ENCODE measurements at places on chromosomes 2 and 18.

DNA sequence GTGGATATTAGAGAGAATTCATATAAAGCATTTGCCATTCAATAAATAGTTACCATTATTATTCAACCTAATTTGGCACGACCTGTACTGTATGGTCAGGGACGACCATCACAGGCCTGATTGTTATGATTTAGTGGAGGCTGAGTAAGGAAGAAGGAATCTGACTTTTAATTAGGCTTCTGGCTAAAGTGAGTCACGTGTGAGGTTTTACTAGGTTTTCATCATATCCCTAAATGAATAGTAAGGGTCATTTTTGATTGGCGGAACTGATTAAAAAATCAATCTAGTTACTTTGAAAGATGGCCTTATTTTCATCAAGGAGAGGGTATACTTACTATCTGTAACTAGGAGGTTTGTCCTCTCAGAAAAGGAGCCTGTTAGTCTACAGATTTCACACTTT lies 143.4 kb downstream of the ADCYAP1 start:
- no peak for DNase-seq

- DNase-seq, result no peak
Observed at GRCh38 chr2:160418853-160419252, 74.8 kb downstream of the RBMS1 start.

DNA sequence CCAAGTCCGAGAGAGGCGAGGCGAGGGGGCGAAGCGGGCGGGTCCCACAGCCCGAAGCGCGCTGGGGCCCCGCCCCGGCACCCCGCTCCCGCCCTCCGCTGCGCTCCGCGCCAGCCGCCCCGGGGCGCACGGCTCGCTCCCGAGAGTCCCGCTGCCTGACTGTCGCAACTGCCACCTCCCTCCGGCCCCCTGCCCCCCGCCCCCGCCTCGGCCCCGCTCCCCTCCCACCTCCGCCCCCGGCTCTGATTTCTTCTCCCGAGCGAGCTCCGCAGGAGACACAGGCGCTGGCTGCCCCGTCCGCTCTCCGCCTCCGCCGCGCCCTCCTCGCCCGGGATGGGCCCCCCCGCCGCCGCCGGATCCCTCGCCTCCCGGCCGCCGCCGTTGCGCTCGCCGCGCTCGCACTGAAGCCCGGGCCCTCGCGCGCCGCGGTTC lies at the start of gene WNT6:
Gene WNT6, plus strand, starts transcription at position 250 of the 432 bp plus-strand sequence. CDS start 233 bp downstream, outside the sequence.
- no peak for DNase-seq

- DNase-seq, result no peak
Observed at GRCh38 chr2:88810017-88810416, 118.5 kb downstream of the RPIA start.

- no peak for DNase-seq
Observed at GRCh38 chr2:32058130-32058529, 5.2 kb upstream of the SPAST start.

- DNase-seq, result no peak
Observed at GRCh38 chr2:166926657-166927056, 38.4 kb downstream of the XIRP2 start.

DNA sequence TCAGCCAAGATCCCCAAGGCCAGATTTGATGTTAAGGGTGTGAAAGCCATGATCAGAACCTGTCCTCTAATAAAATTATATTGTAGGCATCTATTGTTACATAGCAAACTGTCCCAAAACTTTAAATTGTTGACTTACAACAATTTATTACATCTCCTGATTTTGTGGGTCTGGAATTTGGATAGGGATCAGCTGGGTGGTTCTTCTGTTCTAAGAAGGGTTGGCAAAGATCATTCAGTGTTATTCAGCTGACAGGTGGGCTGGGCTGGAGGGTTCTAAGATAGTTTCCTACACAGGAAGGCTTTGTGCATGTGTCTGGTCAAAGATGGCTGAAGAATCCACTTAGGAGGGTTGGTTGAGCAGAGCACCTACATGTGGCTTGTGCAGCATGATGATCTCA lies 50.0 kb downstream of the SOCS6 start:
- DNase-seq, result no peak

DNA sequence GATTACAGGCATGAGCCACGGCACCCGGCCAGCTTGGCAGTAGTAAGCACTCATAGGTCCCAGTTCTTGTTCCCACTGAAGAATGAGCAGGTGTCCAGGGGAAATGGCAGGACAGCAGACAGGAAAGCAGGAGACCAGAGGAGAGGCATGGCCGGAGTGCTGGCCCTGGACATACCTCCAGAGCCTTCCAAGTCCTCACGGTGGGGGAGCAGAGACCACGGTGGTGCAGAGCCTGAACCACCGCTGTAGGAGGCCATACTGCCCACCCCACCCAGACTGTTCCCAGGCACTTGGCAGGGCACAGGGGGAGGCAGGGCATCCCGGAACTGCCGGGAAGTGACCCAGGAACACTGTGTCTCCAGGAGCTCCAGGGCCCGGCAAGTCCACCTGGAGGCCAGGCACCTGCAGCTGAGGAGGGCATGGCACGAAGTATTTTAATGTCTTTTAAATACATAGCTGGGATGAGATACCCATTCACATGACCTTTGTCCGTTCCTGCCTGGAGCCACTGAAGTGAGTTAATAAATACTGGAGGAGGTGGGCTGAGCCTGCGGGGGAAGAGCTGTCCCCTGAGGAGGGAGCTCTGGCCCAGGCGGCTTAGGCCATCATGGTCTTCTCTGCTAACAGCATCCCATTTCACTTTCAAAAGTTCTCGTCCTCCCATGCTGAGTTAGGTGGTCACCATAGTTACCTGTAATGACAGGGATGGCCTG lies 49.7 kb upstream of the TFCP2L1 start:
- DNase-seq, result no peak

DNA sequence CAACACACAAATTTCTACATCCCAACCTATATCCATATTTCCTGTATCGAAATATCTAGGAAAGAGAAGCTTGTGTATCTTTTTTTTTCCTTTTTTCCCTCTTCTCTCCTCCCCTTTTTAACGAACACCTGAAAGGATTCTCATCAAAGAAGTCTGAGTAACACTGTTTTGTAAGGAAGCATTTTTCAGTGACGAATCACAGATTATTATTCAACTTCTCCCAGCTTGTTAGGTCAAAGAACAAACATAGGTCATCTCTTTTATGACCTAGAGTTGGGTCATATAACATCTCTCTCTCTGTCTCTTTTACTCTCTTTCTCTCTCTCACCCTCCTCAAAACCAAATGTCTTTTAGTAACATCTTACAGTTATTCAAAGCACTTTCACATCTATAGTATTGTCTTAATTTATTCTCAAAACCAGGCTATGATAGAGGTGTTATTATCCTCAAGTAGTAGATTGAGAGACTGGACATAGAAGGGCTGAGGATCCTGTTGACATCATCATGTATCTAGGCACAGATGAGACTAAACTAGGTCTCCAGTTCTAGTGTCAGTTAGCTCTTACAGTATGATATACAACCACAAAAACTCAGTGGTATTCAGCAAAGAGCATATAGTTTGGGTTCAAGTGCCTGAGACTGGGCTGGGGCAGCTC lies 80.1 kb upstream of the SPOPL start:
- DNase-seq, result no peak

- DNase-seq, result no peak
Observed at GRCh38 chr18:58257461-58257860, 213.4 kb downstream of the NEDD4L start.

GRCh38 chr2:180056367-180057118 lies 49.4 kb upstream of the CWC22 start:
- no peak for DNase-seq

- DNase-seq, result no peak
Observed at GRCh38 chr2:52475590-52475989, 1292.0 kb upstream of the CHAC2 start.

- no peak for DNase-seq
Observed at GRCh38 chr2:9762164-9762563, 81.1 kb upstream of the TAF1B start.

DNA sequence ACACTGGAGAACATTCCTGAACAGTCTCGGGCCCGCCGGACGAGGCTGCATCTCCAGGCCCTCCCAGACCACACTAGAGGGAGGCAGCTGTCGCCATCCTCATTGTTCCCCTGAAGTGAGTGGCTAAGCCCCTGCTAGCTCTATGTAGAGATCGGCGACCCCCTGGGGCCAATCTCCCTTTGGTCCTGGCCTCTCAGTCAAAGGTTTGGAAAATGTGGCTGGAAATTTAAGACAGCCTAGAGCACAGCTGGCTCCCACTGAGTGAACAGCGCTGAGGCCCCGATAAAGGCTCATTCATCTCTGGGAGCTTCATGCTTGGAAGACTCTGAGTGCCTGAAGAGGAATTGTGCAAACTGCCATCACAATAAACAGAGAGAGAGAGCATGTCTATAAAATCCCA lies 360.3 kb downstream of the CLIP4 start:
- DNase-seq, result no peak

DNA sequence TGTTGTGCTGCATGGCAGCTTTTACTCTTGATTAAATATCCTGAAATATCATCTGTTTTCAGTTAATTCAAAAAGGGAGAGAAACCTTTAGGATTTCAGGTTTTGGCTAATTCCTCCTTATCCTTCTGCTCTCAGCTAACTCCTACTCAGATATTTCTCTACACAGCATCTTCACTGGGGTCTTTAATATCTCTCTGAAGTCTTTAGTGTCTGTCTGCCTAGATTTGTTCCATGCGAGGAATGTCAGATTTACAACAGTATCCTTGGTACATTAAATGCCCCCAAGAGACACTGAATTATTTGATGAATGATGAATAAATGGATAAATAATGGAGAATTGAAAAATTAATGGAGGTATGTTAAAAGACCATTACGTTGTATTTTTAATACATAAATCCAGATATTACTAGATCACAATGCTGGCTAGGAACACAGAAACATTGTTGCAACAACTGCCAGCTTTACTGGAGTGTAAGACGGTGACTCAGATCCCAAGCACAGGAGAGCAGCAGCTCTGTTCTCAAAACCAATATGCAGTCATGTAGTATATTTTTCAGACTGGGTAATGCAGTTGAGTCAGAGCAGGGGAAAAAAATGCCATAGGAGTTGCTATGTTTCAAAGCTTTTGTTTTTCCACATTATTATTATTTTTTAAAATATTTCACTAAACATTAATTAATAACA lies 388.0 kb upstream of the SYT4 start:
- DNase-seq, result no peak

- no peak for DNase-seq
Observed at GRCh38 chr2:10868465-10869314, 43.0 kb upstream of the KCNF1 start.

DNA sequence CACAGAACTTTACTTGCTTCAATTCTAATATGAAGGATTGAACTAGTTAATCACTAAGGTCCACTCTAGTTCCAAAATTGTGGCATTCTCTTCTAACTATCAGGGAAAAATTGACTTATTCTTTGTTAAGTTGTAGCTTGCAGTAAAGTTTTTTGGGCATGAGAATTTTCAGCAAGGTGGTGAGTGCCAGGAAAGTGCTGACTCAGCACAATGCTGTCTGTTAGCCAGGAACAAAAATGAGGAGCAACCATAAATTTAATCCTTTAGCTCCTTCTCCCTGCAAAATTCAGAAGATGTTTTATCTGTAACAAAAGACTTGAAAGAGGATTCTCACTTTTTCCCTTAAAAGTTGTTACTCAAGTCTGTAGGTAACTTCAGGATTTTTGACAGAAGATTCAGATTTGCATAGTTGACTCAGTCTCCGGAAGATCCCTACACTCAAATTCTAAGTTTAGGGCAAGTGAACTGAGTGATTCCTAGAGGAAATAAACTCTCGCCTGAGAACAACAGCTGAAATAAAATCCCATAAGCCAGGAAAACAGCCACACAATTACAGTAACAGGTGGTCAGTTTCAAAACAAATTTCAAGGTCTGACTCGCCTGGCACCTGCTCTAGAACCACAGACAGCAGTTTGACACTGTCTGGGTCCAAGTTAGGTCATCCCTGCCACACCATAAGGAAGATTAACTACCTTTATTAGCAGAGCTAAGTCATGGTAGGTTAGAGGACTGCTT lies 20.2 kb upstream of the DARS1 start:
- no peak for DNase-seq

DNA sequence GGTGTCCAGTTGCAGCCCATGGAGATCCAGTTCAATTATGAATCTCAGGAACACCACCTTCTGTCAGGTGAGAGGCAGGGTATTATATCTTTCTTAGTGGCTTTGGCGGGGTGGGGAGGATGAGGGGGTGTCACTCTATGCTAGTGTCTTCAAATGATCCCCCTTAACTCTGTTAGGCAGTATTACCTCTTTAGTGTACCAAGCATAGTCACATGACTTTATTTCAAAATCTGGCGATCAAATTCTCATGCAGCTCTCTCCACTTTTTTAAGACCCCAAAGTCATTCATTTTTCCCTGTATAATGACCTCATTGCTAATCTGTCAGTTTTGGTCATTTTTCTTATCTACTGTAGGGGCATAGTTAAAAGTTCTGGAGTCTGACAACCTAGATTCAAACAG lies 1.1 kb upstream of the ZSCAN30 start:
- no peak for DNase-seq

GRCh38 chr2:189530965-189531637 lies 49.5 kb downstream of the SLC40A1 start:
- no peak for DNase-seq

- DNase-seq, result no peak
Observed at GRCh38 chr2:239316562-239317465, 84.0 kb downstream of the HDAC4 start.

- DNase-seq, result no peak
Observed at GRCh38 chr18:79479116-79479760, 83.5 kb downstream of the NFATC1 start.

GRCh38 chr18:74213429-74213828 lies 65.1 kb downstream of the TIMM21 start:
- no peak for DNase-seq

- DNase-seq, result no peak
Observed at GRCh38 chr2:241207641-241208040, 19.2 kb downstream of the ANO7 start.

DNA sequence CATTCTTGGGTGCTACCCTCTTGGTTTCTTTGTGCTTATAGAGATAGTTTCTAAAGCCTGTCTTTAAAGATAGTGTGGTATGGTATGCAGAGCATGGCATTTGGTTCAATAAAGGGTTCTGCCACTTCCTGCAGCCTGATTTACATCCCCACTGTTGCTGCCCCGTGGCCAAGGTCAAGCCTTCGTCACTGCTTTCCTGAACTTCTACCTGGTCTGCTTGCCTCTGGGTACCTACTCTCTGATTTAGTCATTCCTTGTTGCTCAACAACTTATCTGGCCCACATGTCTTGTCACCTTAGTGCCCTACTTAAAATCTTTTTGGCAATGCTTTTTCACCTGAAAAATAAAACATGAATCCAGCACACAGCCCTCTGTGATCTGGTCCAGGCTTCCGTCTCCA lies 352.9 kb downstream of the LPIN1 start:
- no peak for DNase-seq
